NCI-H1436 treated with DMSO at 0.1 percent for 48 hours (cell line): ENCODE measurements at places on chromosomes 5 and 9.
A peak's percentile ranks its signal among the peaks of the same experiment; 100 is the strongest.

- DNase-seq, result no peak
These were observed 72.1 kb upstream of the ANKRD55 start for GRCh38 chr5:56305001-56305950.

DNA sequence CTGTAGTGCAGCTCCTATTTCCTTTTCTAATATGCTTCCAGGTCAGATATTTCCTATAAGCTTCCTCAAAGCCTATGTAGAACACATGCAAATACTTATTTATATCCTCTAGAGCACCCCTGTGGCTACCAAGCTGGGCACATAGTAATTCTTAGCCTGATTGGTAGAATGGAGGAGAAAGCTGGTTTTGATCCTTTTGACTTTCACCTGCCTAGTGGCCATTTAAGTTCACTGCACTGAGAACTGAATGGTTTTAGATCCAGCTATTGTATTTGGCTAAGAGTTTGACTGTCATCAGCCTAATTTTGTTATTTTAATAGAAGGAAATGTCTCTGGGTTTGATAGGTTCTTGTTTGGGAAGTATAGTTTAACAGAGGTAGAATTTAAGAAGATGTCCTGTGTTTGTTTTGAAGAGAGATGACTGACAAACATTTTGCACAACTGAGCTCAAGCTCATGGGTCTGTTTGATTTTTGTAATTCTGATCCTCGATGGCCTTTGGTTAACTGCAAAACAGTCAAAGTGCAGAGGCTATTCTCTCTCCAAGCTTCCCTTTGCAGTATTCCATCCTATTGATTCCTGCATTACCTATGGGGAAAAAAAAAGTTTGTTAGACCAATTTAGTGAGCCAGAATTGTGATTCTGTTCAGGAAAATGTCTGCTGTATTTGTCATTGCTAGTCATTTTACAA lies 85.4 kb downstream of the KCNN2 start:
- no peak for DNase-seq

- no peak for DNase-seq
These were observed 34.4 kb downstream of the FAM240B start for GRCh38 chr9:38685535-38685934.

DNA sequence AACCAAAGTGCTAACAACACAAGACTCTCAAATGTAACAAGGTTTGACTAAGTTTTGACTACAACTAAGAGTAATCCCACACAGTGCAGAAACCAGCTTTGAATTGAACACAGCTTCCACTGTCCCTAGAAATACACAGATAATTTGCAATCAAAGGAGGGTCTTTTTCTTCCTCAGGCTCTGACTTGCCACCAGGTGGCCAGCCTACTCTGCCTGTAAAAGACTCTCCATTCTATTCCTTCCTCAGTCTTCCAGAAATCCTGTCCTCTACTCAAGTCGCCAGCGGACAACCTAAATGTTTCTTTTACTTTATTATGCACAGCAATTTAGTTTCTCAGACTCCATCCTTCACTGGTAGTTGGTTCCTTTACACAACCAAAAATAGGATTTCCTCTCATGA lies 32.2 kb upstream of the MCTP1 start:
- no peak for DNase-seq

- DNase-seq, result no peak
These were observed 930.5 kb downstream of the TLE4 start for GRCh38 chr9:80502306-80502705.

DNA sequence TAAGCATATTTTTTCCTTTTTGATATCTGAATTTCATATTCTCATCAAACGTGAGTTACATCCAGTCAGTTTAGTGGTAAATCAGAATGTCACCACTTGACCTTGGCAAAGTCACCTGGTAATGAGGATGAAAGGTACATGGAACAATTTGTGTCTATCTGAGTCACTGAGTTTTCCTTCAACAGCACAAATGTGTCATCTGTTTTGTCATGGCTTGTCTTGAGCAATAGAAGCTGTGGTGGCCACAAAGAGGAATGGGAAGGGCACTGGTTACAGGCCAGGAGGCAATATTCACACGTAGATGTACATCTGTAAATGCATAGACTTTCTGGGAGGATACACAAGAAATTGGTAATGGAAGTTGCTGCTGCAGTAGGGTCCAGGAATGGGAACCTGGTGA lies 8.4 kb upstream of the ZNF474 start:
- no peak for DNase-seq

GRCh38 chr5:113203916-113204315 lies 227.3 kb downstream of the DCP2 start:
- no peak for DNase-seq

GRCh38 chr5:140870221-140871201 lies 1.8 kb downstream of the PCDHA11 start:
- no peak for DNase-seq

GRCh38 chr9:86201474-86202337 lies 57.8 kb downstream of the C9orf153 start:
- no peak for DNase-seq

DNA sequence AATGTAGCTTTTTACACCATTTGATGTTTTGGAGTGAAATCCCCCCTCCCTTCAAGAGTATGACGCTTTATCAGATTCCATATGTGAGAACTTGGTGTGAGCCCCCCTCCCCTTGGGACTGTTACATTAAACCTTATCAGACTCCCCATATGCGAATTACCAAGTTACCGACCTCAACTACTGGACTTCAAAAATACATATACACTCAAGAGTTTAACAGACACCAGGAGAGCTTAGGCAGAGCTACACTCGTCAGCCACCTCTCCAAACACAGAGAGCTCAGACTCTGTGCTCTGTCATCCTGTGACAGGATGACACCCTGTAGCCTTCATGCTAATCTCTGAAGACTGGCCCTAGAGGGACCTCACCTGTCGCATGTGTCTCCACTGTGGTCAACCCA lies 50.2 kb downstream of the FAM114A2 start:
- no peak for DNase-seq

GRCh38 chr5:144567421-144567780 lies 396.7 kb downstream of the KCTD16 start:
- DNase-seq, result no peak

- DNase-seq, result peak; percentile 84
These were observed 664.2 kb upstream of the ZNF608 start for GRCh38 chr5:125410537-125411070.

DNA sequence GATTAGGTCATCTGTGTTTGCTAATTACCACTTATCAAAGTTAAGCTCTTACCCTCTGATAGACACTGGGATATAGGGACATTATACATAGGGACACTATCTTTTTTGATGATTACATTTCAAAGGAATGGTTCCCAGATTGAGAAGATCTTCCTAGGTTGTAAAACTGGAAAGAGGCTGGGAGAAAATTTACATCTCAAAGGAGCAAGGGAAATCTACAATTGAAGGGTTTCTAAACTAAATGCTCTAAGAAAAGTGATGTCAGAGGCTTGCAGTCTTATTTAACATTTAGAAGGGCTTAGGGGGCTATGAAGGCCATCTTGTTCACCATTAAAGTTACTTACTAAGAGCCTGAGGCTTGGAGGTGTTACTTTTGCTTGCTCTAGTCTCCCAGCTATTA lies 242.8 kb downstream of the PRR16 start:
- no peak for DNase-seq

DNA sequence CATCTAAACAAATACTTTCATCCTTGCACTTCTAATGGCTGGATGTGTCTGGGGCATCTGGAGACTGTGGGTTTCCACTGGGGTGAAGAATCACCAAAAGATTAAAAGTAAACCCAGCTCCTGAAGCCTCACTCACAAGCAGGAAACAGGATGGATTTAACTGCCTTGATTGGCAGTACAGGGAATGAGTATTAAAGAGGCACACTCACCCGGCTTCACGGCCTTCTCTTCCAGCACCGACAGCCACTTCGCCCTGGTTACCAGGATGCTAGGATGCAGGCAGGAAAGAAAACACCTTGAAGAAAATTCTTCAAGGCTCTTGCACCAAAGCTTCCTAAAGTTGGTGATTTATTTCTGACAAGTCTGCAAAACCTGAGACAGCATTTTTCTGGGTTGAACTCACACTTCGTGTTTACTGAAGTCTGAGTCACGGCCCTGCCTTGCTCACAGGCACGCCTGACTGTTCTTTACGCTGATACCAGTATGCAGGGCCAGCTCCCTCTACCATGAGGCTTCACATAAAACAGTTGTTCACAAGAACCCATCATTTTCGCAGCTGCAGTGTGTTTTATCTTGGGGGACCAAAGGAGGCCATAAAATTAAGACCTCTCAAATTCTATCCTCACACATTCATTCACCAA lies 56.5 kb upstream of the ZNF354A start:
- DNase-seq, result no peak

GRCh38 chr5:152560512-152561137 lies 155.5 kb upstream of the NMUR2 start:
- peak; percentile 7 for DNase-seq

DNA sequence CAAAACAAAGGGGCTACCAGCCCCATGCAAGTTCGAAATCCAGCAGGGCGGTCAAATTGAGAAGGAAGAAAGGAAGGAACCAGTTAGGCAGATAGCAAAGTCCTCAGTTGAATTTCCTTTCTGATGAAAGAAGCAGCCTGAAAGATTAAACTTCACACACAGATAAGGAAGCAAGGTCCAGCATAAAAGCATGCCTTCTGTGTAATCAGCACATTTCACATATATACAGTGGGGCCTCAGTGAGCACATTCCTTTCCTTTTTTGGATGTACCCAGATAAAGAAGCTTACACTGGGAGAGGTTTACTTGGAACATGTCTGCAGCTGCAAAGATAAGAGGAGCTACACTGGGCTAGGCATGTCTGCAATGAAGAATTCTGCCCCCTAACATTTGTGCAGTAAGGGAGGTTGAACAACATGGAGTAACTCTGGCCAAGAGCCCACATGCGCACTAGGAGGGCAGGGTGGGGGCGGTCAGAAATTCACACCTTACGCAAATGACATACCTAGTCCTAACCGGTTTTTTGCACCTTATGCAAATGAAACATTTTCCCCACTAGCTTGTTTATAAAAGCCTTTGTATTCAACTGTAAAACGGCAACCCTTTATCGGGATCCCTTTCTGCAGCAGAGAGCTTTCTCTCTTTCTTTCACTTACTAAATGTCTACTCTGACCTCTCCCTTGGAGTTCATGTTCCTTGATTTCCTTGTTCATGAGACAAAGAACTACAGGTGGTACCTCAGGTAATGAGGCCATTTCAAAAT lies 149.7 kb upstream of the FBXL17 start:
- no peak for DNase-seq

GRCh38 chr5:54742417-54742891 lies 224.9 kb downstream of the SNX18 start:
- no peak for DNase-seq

GRCh38 chr5:151270599-151270998 lies 17.6 kb downstream of the GM2A start:
- no peak for DNase-seq

GRCh38 chr5:178576591-178577351 lies 13.4 kb downstream of the COL23A1 start:
- no peak for DNase-seq

GRCh38 chr5:68032216-68032762 lies 183.3 kb upstream of the PIK3R1 start:
- DNase-seq, result no peak

- no peak for DNase-seq
These were observed 204.7 kb downstream of the ARHGEF28 start for GRCh38 chr5:73830646-73831045.

- DNase-seq, result no peak
These were observed 23.6 kb upstream of the PDE4D start for GRCh38 chr5:59917121-59917520.

- DNase-seq, result no peak
These were observed 10.7 kb downstream of the PAEP start for GRCh38 chr9:135572233-135572632.

DNA sequence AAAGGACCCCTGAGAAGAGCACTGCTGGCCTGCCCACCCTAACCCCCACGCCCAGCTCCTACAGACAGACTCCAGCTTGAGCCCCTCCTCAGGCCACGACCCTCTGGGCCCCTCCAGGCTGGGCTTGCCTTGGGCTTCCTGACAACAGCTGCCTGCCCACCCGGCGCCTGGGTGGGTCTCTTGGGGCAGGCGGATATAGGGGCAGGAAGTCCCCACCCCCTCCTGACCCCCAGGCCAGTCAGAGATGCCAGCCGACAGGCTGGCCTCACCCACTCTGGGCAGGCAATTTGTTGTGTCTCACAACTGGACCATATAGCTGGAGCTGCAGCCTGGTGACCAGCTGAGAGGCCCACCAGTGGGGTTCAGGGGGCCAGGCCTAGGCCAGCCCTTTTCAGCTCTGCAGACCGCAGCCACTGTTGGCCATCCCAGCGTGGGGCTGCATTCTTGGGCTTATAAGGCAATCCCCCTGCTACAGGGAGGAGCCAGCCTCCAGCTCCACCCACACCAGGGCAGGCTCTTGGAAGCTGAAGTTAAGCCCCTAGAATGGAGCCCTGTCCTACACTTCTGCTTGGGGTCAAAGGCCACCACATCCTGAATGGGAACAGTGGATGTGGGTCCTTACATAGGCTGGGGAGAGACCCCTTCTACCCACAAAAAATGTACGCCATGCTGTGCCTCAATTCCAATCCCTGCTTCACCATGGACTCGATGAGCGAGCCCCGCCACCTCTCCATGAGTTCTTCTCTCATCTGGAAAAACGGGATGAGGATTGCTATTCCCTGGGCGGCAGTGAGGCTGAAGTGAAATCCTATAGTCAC lies 2.0 kb downstream of the PDLIM7 start:
- DNase-seq, result no peak

- no peak for DNase-seq
These were observed 7.2 kb upstream of the TARS1 start for GRCh38 chr5:33433303-33434240.

DNA sequence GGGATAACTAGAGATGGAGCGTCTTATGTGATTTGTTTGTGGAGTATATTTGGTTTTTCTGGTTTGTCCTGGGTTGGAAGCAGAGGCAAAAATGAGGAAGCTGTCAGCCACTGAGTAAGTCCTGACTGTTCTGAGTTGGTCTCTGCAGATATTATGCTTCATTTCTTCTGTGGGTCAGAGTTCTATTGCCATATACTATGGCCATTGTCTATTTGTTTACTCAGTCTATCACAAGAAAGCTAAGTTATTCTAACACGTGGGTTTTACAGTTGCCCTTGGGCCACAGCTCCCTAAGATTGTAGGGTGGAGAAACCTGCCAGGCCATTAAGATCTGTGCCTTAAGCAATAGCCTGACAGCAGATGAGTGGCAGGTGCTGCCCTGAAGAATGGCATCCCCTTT lies 3.0 kb upstream of the CTSV start:
- no peak for DNase-seq

- DNase-seq, result no peak
These were observed 161.7 kb downstream of the YTHDC2 start for GRCh38 chr5:113675166-113675565.

DNA sequence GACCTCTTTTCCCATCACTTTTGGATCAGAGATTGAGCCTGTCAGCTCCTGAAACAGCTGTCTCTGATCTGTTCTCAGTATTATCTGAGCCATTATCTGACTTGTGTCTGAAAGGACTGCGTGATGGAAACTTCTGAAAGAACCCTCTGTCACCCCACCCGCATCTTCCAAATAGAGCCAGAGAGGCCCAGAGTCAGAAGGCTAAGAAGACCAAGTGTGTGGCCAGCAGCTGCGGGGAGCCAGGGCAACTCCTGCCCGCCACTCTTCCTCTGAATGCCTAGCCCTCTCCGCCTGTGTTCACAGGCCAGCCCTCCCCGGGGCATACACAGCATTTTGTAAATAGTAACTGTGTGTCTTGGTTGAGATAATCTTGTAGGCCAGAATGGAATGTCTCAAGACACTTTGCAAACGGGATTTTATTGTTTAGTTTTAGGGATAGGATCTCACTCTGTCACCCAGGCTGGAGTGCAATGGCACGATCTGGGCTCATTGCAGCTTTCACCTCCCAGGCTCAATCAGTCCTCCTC lies 92.7 kb downstream of the AOPEP start:
- DNase-seq, result no peak
